ENCODE measurements at places on chromosomes 1 and 21.

DNA sequence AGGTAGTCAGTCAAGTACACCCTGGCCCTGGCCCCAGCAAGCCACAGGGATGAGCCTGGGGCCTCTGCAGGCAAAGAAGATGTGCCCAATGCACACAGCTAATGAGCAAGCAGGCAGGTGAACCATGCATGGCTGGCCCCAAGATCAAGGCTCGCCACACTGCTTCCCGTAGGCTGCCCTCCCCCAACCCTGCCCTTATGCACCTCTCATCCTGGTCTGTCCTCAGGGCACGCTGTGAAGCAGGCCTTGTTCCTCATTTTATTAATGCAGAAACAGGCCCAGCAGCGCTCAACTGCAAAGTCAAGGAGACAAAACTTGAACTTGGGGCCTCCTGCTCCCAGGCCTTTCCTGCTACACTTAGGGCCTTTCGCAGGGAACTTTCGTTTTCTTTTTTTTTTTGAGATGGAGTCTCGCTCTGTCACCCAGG is 35.6 kb upstream of the ID3 start:
- DNase-seq, result no peak

- DNase-seq, result no peak
Measured at GRCh38 chr21:38909929-38910328, 104.2 kb downstream of the ETS2 start.

- no peak for DNase-seq
Measured at GRCh38 chr21:31733551-31734149, 1.7 kb upstream of the SCAF4 start.

- no peak for DNase-seq
Measured at GRCh38 chr1:41501581-41501980, 17.1 kb upstream of the EDN2 start.

DNA sequence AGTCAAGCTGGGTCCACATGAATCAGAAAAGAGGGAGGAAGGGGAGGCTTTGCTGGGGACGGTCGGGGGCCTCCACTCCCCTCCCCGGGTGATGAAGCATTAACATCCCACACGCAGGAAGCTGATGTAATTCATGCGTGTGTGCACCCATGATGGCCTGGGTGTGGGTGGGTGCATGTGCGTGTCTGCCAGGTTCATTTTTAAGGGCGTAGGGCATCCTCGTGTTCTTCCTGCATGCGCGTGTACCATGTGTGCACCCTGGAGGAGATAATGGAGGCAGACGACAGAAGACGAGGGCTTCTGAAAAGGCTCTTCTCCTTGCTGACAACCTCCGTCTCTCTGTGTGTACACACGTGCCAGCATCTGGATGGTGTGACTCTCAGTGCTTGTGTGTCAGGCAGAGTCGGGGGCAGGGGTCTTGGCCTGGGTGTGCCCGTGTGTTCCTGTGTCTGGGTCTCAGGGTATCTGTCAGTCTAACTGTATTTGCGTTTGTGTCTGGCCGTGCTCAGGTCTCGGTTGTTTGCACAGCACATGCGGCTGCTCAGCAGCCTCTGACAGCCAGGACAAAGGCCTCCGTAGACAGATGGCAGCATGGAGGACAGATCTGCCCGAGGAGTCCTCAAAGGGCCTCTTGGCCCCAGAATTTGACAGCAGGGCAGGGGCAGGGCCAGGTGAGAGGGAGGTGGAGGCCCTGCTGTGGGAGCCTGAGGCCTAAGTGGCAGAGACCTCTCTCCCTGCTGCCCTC is 2.4 kb downstream of the RAP1GAP start:
- DNase-seq, result no peak

GRCh38 chr1:83846138-83846537 is 152.8 kb downstream of the TTLL7 start:
- no peak for DNase-seq

DNA sequence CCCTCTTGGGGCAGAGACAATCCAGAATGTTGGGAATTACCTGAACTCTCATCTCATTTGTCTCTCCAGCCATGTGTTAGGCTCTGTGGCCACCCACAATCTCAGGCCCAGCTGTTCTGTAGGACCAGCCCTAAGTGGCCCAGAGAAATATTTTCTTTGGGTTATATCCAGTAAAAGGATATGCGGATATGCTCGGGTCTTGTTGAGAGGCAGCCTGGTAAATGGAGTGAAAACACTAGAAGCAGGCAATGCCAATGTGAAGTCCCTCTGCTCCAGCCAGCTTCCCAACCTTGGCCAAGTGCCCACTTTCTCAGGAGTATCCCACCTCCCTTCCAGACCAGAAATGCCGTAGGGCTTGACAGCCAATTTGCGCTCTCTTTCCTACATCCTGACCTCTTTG is 192.2 kb downstream of the ST6GALNAC3 start:
- no peak for DNase-seq

GRCh38 chr1:109821831-109822745 is 58.4 kb upstream of the EPS8L3 start:
- no peak for DNase-seq

DNA sequence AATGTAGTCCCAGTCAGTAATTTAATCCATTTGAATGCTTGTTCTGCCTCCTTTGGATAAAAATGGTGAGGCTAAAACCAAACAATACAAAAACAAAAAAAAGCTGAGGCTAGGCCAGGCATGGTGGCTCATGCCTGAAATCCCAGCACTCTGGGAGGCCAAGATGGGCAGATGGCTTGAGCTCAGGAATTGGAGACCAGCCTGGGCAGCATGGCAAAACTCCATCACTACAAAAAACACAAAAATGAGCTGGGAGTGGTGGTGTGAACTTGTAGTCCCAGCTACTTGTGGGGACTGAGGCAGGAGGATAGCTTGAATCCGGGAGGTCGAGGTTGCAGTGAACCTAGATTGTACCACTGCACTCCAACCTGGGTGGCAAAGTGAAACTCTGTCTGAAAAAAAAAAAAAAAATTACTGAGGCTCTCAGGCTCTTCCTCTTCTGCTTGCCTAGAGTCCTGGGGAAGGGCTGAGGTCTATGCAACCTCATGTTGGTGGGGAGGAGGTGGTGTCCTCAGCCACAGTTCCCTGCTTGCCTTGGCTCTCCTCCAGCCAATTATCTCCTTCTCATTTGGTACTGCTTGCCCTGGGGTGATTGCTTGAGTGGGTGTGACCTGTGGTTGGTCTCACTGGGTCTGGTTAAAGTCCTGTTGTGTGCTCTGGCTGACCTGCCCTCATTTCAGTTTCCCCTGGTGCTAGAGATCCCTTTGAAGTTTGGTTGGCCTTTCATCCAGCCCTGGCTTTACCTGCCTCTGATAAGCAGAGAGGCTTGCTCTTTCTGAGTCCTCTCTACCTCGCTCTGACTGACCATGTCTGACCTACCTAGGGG is 20.9 kb downstream of the S1PR1 start:
- no peak for DNase-seq

GRCh38 chr1:236642763-236643162 is 38.4 kb upstream of the HEATR1 start:
- no peak for DNase-seq

GRCh38 chr1:232142403-232143314 is 487.3 kb downstream of the SIPA1L2 start:
- no peak for DNase-seq

- DNase-seq, result no peak
Measured at GRCh38 chr1:117754061-117754969, 148.5 kb downstream of the TENT5C start.

GRCh38 chr1:170077926-170078325 is 3.4 kb upstream of the KIFAP3 start:
- DNase-seq, result no peak

- no peak for DNase-seq
Measured at GRCh38 chr1:109187127-109187526, 26.6 kb upstream of the SARS1 start.

GRCh38 chr21:46285206-46285661 is at the start of gene MCM3AP:
Gene MCM3AP (minus strand): TSS chr21:46285611. CDS start chr21:46285286, 325 bp downstream.
- DNase-seq, result no peak

- no peak for DNase-seq
Measured at GRCh38 chr1:2303016-2303775, 75.1 kb downstream of the SKI start.

- no peak for DNase-seq
Measured at GRCh38 chr1:216237927-216238542, 185.2 kb downstream of the USH2A start.

DNA sequence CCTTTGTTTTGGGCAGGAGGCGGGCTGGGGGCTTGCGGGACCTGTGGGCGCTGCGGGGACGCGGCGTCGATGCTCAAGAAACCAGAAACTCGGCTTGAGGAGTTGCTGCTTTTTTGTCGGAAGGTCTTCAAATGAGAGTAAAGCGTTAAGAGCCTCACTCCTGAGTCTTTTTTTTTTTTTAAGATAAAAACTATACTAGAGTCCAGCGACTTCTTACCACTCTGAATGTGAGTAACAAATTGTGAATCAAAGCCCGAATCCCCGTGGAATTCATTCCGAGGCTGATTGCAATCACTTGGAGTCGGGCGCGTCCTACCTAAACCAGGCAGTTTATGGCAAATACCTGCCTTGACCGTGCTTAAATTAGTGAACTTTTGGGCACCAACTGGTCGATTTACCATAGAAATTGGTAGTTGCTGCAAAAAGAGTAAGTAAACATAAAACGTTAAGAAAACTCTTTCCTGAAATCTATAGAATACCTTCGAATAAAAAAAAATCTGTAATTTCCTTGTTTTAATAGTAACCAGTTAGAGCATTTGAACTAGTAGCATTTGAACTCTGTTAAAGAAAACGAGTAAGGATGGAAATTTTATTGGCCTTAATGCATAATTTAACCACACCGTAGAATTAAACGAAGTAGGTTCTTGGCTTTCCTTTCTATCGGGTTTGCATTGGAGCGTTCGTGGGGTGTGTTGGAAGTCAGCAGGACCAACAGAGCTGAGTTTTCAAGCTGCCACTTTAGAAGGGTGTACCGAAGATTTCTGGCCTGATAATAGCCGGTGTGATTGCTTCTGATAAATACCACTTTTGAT is 769 bp downstream of the GPSM2 start:
- DNase-seq, result no peak

GRCh38 chr1:42949312-42950115 is 9.2 kb downstream of the SLC2A1 start:
- no peak for DNase-seq

DNA sequence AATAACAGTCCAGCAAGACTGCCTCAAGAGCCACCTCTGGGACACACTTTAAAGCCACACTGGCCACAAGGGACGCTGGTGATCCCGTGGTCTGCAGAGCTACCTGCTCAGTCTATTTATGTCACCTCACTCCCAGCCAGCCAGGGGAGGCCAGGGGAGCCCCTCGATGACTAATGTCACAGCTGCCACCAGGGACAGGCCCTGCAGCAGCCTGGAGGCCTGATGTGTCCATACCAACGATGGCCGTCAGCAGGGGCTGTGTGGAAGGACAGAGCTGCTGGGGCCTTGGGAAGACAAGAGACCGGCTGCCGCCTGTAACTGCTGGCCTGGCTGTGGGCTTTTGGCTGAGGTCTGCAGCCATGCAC is 71.0 kb downstream of the SIK1 start:
- DNase-seq, result no peak

GRCh38 chr1:89701746-89702241 is 68.9 kb downstream of the LRRC8C start:
- DNase-seq, result no peak

GRCh38 chr1:149995927-149996326 is 14.6 kb downstream of the OTUD7B start:
- no peak for DNase-seq

DNA sequence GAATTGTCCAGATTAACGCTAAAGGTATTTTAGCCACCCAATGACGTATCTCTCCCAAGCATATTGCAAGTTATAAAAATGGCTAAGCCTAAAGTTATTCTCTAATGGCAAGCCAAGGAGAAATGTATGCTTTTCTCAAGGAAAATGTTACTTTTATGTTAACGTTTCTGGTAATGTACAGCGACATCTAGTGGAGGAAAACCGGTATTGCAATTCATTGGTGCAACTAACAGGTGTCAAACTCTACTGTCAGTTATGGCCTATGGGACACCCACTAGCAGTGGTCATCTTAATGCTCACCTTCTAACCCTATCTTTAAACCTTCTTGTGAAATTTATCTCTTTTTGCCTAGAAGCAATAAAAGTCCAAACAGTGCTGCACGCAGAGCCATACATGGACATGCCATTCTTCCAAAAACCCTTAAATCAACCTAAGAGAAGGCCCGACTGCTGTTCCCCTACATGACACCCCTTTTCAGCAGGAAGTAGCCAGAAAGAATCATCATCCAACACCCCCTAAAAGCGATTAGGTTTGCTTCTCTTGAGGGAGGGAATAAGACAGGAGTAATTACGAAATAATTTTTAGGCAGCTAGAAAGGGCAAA is 68.7 kb upstream of the LRIF1 start:
- DNase-seq, result no peak

DNA sequence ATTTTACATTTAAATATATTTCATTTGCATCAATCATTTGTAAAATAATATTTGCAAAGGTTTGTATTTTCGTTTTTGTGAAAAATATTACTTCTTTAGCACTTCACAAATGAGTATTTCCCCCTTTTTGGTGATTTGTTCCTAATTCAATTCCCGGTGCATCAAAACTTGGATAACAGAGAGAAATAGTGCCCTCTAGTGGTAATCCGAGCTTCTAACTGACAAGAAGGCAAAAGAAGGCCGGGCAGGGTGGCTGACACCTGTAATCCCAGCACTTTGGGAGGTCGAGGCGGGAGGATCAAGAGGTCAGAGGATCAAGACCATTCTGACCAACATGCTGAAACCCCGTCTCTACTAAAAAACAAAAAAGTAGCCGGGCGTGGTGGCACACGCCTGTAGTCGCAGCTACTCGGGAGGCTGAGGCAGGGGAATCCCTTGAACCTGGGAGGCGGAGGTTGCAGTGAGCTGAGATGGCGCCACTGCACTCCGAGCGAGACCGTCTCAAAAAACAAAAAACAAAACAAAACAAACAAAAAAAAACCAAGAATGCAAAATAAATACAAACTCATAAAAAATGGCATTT is 137.7 kb downstream of the COL11A1 start:
- DNase-seq, result peak; percentile 5

GRCh38 chr1:229323201-229323600 is 19.6 kb downstream of the CCSAP start:
- no peak for DNase-seq

GRCh38 chr1:168470901-168471431 is 72.8 kb downstream of the XCL2 start:
- no peak for DNase-seq

- DNase-seq, result no peak
Measured at GRCh38 chr1:85838238-85838637, 130.0 kb upstream of the ZNHIT6 start.

- no peak for DNase-seq
Measured at GRCh38 chr1:230391776-230392535, 34.2 kb downstream of the PGBD5 start.

DNA sequence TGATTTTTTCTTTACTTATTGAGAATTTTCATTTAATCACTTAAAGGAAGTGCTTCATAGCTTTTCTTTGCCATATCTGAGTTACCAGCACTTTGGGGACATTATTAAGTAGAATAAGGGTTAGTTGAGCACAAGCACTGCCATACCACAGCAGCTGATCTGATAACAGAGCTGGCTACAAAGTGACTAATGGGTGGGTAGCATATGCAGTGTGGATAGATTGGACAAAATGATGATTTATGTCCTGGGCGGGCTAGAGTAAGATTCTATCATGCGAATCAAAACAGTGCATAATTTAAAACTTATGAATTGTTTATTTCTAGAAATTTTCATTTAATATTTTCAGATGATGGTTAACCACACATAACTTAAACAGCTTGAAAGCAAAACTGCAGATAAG is 102.2 kb upstream of the SNX7 start:
- DNase-seq, result no peak

Measured in GM12891 (cell line).